ENCODE measurements at places on chromosomes 4 and X.

- DNase-seq, result no peak
These were observed 31.2 kb downstream of the ADD1 start for GRCh38 chr4:2874861-2875260.

DNA sequence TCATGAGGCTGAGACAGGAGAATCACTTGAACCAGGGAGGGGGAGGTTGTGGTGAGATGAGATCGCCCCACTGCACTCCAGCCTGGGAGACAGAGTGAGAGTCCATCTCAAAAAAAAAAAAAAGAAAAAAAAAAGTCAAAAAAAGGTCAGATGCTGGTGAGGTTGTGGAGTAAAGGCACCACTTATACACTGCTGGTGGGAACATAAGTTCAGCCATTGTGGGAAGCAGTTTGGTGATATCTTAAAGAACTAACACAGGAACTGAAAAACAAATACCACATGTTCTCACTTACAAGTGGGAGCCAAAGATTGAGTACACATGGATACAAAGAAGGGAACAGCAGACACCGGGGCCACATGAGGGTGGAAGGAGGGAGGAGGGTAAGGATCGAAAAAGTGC is 149.0 kb downstream of the PHF8 start:
- DNase-seq, result no peak

DNA sequence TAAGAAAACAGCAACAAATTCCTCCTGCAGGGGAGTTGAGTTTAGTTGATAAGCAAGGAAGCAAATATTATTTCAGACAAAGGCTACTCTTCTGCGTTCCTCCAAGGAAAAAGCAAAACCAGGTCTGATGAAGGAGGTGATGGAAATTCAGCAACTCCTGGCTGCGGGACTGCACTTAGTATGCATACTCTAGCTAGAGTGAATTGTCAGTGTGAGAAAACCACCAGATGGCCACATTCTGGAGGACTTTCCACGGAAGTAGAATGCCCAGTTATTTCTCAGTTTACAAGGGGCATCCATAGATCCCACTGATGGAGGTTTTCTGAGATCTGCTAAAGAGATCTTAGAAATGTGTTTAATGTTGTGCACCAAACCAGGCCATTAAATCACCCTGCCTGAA is 338.6 kb upstream of the PUDP start:
- DNase-seq, result no peak

DNA sequence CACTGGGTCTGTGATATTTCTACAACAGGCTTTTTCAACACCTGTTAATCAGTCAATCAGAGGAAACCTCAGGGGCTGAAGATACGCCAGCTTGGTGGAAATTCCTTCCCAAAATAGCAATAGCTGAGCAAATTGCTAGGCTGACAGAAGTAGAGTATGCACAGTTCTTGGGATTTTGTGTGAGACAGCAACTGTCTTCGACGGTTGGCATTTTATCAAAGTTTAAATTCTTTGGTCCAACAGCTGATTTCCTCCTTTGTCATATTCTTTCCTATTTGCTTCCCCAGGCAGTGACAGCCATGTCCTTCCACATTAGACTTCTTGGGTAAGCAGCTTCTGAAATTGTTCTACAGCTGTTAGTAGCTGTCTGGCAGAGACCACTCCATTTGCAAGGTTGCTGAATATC is 8.0 kb upstream of the PALLD start:
- DNase-seq, result no peak

DNA sequence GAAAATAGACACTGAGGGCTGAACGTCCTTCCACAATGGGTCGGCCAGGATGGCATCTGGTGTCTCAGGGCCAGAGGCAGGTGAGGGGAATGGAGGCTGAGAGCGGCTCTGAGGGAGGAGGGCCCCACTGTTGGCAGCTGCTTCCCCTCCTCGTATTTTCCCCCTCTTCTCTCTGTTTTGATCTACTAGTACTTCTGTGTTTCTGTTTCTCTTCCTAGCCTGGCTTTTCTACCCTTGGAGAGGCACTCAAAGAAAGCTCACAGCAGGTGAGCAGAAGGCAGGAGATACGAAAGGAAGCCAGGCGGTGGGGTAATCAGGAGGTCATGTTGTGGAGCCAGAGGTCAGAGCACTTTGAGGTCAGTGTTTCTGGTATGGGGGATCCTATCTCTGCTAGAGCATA is 151.8 kb upstream of the GATB start:
- DNase-seq, result no peak

GRCh38 chr4:127417885-127418535 is 214.7 kb upstream of the INTU start:
- DNase-seq, result no peak

DNA sequence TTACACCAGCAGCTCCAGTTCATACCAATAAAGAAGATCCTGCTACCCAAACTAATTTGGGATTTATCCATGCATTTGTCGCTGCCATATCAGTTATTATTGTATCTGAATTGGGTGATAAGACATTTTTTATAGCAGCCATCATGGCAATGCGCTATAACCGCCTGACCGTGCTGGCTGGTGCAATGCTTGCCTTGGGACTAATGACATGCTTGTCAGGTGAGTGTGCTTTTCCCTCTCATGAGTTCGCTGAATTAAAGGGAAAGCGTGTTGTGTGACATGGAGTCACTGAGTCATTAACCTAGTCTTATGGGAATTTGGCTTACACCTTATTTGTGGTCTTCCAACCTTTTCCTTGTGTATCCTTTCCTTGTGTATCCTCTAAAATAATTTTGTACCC is 15.9 kb downstream of the TMEM165 start:
- DNase-seq, result no peak

DNA sequence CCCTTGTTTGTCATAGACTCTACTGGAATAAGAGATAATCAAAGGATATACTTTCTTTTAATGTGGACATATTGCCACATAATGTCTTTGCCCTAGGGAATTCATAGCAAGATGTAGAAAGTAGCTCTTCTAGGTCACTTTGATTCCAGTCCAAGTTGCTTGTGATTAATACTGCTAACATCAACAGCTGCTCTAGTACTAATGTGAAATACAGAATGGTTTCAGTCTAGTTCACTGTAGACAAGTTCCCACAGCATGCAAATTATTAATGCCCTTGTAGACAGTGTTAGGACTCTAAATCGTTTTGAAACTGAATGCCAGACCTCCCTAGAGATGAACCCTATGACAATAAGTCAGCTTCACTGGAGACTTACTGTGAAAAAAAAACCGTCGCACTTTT is 494.6 kb upstream of the ATOH1 start:
- DNase-seq, result no peak

DNA sequence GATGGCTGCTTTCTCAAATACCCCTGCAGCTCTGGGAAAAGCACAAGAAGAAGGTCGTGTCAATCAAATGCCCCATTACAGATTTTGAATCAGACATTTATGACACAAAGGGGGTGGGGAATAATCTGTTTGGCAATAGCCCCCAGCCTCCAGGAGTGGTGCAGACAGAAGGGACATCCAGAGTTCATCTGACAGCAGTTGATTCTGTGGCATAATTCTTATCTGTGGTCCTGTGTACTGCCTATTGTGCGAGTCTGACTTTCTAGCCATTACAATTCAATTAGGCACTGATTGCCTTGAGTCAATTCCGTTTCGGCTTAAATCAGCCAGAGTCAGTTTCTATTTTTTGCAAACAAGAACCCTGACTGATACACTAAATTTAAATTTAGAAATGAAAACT is 28.6 kb upstream of the DCLK2 start:
- DNase-seq, result no peak

GRCh38 chr4:14177987-14178386 is 550.5 kb upstream of the BOD1L1 start:
- DNase-seq, result no peak

DNA sequence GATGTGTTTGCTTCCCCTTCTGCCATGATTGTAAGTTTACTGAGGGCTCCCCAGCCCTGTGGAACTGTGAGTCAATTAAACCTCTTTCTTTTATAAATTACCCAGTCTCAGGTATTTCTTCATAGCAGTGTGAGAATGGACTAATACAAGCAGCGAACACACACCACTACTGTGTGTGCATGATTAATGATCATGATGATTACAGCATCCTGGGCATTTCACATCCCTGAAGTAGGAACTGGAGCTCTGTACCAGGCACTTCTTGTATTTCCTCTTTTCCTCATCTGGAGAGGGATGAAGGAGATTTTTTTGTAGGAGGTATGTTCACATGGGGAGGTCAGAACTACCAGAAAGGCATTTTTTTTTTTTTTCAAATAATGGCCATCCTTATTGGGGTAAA is 60.8 kb downstream of the PPM1K start:
- no peak for DNase-seq

- DNase-seq, result no peak
These were observed 215.5 kb downstream of the LDB2 start for GRCh38 chr4:16682975-16683374.

- DNase-seq, result no peak
These were observed 82.4 kb upstream of the BEND4 start for GRCh38 chr4:42234817-42235216.

- DNase-seq, result no peak
These were observed 26.7 kb downstream of the SH3RF1 start for GRCh38 chr4:169243825-169244609.

DNA sequence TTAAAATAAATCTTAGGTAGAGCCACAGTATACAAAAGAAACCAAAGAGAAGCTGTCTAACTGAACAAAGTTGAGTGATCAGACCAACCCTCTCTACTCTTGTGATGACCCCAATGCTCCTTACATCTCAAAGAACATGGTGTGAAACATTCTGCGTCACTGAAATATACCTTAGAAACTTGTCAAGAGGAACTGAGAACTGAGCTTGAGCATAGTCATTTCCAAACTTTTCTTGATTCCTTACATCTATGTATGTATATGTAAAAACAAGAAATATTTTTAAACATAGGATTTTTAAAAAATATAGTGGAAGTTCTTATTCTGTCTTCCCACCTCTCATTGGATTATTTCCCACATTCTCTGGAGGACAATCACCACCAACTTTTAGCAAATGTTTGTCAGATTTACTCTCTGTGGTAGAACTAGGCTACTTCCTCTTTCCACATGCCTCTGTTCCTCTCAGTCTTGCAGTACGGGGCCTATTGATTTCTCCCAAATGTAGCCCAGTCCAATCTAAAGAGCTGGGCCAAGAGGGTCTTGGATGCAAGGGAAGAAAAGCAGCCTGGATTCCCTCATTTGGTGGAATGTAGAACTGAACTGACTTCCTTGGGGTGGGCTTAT is 98.2 kb upstream of the HHIP start:
- DNase-seq, result no peak

GRCh38 chr4:54545663-54546424 is 111.9 kb upstream of the KIT start:
- DNase-seq, result no peak

DNA sequence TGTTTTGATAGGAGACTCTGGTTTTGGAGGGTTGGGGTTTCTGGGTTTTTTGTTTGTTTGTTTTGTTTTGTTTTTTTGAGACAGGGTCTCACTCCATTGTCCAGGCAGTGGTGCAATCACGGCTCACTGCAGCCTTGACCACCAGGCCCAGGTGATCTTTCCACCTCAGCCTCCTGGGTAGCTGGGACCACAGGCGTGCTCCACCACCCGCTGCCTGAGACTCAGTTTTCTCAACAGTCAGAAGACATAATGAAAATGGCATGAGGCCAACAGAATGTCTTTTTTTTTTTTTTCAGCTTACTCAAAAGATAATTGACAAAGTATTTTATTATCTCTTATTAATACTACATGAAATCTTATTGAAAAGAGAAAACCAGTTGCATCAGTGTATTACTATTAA is 32.4 kb downstream of the TNIP2 start:
- DNase-seq, result no peak

DNA sequence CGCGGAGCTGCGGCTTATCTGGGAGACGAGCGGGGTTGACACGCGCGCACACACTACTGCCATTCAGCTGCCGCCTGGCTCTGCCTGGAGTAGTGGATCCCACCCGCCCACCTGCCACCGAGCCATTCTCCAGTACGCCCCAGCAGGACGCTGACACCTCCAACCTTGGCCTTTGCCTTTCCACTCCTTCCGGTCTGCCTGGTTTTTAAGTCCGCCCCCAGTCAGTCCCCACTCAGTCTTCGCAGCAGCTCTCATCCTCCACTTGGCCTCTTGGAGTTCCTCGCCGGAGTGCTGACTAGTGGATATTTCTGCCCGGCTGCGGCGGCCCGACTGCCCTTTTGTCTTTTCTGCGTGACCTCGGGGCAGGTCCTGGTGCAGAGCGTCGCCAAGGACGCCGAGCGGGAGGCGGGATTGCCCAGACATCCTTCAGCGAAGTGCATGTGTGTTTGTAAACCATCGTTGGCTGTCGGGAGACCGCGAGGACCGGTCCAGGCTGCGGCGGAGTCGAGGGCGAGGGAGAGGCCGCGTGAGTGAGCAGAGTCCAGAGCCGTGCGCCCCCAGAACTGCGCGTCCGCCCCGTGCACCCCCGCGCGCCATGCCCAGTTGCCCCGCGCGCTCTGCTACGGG is 1.1 kb downstream of the SLIT2 start:
- DNase-seq, result no peak

DNA sequence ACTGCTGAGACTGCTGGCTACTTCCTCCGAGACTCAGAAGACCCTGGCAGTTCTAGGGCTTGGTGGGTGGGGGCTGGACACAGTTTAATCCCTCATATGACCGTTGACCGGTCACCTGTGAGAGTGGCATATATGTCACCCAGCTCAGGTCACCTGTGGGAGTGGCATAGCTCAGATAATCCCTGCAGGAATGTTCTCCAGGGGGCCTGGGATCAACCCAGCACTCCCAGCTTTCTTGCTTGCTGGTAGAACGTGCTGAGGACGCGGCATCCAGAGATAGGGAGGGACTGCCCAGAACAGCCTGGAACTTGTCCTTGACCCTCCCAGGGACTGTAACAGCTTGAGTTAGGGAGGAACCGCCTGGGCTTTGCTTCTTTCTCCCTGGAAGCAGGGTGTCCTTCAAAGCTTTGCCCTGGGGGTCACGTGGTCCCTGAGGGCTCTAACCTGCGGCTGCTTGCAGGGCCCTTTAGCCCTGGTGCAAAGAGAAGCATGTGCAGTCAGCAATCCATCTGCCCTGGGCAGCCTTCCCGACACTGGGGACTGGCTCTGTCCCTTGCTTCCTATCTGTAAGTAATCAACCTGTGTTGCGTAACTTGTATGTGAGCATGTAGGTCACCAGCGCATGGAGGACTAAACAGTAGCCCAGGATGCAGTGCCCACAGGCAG is 55.3 kb downstream of the ZFYVE28 start:
- no peak for DNase-seq

- DNase-seq, result no peak
These were observed 67.1 kb downstream of the PRDM5 start for GRCh38 chr4:120855307-120856001.

DNA sequence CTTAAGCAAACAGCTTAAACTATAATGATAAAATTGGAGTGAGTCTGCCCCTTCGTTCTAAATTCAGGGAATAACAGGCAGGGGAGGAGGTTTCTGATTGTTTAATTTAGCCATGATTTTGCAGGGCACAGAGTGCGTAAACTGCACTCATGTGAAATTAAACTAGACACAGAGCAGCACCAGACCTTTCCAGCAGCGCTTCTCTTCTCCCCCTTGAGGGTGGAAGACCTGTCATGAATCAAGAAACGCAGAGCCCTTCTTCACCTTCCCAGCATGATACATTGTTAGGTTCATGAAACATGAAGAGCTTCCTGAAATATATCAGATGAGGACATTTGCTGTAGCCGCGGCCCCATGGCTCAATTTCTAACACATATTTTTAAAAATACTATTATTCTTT is 63.1 kb downstream of the FAM114A1 start:
- DNase-seq, result no peak

- DNase-seq, result no peak
These were observed 58.8 kb upstream of the TRPC3 start for GRCh38 chr4:122010610-122011009.
